NCI-H1694 (cell line): ENCODE measurements at places on chromosomes 12 and 14.

DNA sequence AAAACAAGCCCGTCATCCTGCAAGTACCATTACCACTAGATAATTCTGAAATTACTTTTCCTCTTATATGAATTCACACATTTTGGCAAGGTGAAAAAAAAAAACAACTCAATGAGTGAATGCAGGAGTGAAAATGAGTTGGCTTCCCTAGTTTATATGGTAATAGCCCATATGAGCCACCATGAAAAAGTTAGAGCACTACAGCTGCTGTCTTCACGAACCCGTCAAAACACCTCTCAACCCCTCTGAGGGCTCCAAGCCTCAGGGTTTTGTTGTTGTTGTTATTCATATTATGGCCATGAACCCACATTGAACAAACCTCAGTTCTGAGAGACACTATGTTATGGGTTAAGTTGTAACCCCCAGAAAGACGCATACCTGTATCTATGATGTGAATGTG is 289.9 kb upstream of the CAND1 start:
- DNase-seq, result no peak

GRCh38 chr12:117069926-117070900 is 29.0 kb downstream of the TESC start:
- no peak for DNase-seq

- no peak for DNase-seq
Observed at GRCh38 chr12:57754411-57755193, at the start of gene MARCHF9. Gene MARCHF9 (plus strand): TSS chr12:57755103. CDS start chr12:57755529, 426 bp downstream.

DNA sequence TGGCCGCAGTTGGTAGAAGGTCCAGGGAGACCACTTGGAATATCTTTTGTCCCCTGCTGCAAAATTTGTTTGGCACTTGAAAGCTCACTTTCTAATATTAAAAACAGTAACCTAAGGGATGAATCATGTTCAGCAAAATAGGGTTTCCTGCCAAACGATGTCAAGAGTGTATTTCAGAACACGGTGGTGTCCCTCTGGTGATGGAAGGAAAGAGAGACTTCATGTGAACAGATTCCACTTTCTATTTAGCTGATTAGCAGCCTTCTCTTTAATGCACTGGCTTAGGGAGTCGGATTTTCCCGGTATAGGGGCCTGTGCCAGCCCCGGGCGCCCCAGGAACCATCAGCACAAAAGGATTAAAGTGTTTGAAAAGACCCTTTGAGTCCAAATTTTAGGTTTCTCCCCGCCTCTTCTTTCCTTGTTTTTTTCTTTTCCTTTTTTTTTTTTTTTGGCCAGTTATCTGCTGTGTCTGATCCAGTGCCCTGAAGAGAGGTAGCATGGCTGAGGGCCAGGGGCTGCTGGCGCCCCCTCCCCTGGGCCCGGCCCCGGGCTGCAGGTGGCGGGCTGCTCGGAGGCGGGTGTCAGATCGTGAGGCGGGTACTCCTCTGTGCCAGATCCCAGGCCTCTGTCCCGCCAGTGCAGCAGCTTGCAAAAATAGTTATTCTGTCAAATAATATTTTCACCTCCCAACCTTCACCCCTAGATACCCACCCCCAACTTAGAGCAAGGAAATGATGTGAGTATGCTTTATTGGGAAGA is 88.3 kb downstream of the TESC start:
- no peak for DNase-seq

GRCh38 chr12:46269429-46270241 is 792 bp upstream of the SLC38A1 start:
- no peak for DNase-seq

DNA sequence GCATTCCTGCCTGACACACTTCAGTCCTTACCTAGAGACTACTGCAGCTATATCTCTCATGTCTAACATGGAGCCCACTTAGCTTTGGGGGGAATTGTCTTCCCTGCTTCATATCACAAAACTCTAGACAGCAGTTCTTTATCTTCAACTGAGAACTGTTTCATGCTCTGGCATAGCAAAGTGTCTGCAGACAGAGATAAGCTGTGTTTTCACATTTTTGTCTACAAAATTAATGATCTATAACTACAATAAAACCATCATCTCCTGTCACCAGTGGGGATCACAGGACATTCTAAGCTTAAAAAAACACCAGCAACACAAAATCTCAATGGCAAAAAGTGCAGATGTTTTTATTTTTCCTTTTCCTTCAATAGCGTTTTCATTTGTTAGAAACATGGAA is 137.1 kb upstream of the VRK1 start:
- no peak for DNase-seq

DNA sequence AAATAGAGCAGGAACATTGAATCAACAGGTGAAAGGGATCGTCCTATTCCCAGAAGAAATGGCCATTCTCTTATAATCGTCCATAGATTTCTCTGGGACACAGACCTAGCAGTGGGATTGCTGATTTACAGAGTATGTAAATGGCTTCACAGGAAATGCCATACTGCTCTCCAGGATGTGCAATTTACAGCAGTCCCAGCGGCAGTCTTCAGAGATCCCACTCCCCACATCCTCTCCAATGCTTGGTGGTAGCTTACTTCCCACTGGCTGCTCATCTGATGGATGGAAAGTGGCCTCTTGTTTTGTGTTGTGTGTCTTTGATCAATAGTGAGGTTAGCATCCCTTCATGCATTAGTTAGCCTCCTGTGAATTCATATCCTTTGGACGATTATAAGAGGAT is 58.1 kb upstream of the PRMT8 start:
- no peak for DNase-seq

- no peak for DNase-seq
Observed at GRCh38 chr14:99261912-99262787, 9.8 kb downstream of the BCL11B start.

DNA sequence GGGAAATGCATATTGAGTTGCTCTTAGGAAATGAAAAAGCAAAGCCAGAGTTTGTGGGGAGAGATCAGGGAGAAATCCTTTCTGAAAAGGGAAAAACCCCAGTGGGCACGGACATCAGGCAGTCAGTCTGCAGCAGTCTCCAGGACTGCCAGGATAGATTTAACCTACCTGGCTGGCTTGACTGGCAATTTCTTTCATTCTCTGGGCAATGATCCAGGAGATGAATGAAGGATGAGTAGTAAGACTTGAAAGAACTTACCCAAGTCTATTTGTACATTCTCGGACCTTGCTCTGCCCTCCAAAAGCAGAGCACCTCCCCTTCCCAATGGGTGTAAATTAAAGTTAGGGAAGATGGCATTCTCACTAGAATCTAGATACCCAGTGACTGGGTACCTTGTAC is 42.9 kb downstream of the CMAS start:
- DNase-seq, result no peak

DNA sequence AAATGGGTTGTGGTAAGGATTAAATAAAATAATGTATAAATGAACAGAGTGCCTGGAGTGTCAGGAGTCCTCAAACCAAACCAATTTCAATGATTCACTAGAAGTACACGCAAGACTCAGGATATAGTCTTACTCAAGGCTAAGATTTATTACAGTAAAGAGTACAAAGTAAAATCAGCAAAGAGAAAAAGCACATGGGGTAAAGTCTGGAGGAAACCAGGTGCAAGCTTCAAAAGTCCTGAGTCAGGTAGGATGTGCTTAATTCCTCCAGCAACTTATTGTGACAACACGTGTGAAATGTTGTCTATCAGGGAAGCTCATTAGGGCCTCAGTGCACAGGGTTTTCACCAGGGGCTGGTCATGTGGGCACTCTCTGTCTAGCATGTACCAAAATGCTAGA is 105.8 kb upstream of the NAP1L1 start:
- no peak for DNase-seq

GRCh38 chr14:88384718-88385117 is 739 bp upstream of the SPATA7 start:
- no peak for DNase-seq

DNA sequence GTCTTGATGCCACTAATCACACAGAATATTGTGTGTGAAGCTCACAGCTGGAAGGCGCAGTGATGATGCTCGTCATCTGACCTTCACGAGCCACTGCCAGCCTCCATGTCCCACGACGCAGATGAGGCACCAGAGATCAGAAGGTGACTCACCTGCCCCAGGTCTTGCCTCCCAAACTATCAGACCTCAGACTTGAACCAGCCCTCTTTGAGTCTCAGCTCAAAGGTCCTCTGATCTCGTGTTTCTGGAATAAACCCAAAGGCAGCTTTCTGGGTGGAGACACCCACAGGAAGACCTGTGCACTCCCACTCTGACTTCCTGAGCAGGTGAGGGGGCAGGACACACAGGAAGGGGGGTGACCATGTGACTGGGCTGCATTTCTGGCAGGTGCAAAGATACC is 19.6 kb upstream of the CHGA start:
- DNase-seq, result no peak

DNA sequence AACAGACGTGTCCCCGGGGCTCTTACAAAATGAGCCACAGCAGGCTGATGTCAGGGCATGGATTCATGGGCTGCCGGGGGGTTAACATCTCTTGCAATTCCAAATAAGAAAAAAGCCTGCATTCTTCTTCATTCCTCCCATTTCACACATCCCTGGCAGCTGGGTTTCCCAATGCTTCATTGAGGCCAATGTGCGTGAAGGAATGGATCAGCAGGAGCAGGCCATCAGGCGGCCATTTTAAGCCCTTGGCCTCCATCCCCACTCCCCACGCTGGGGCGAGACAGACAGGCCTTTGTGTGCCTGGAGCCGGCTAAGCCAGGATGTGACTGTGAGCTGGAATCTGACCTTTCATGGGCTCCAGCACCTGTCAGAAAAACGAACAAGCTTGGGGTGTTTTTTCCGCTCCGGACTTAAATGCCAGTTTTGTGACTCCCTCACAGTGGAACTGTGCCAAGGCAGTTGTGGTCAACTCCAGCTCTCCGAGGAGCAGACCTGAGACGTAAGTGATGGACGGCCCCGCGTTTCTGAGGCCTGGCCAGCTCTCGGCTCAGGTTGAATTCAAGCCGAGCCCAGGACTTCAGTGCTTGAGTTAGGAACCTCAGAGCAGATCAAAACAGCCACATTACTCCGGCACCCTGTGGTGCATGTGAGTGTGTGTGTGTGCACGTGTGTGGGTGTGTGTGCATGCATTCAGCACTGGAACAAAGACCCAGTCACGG is 133.1 kb downstream of the TMEM30B start:
- no peak for DNase-seq

GRCh38 chr12:62629413-62629812 is 162.8 kb downstream of the MON2 start:
- DNase-seq, result no peak

DNA sequence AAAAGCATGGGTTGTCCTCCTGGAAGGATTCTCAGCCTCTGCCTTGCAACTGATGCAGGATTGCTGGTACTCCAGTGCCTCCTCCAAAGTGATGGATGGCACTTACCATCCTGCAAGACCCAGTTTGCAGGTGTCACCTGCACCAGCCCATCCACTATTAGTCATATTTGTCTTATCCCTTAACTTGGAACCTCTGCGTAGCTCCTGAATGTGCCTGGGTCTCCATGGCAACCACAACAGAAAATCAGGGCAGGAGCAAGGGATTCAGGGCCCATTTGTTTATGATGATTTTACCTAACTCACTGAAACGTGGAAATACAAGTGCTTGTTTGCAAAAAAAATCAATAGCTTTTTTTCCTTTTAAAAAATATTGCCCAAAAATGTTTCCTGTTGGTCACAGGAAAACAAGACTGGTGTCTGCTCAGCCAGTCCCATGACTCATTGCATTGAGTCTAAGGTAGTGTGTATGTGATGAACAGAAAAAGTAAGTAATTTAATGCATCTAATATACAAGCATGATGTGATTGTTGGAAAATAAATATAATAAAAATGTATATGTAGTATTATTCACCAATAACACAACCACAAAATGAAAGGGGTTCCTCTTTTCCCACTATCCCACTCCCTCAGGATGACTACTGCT is 1196.3 kb upstream of the TMEM132C start:
- DNase-seq, result no peak

DNA sequence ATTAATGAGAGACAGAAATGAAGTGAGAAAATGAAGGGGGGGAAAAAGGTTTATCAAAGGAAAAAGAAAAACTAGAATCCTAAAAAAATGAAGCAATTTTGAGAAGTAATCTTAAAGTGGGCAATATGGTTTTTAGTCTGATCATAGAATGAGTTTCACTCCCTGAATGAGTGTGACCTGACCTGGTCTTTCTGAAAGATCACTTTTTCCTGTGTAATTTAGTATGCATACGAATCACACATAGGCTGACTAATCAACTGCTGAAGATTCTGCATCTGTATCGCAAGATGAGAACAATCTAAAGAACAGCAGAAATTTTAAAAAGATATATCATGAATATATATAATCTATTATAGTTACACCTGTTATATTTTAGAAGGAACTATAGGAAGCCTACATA is 11.3 kb downstream of the GNPTAB start:
- DNase-seq, result no peak
